ENCODE measurements at places on chromosomes 16 and 17. TPM values are rescaled to one million over a fixed set of nuclear protein-coding genes. Genes with fewer than 3 reads are reported as not detected.

Gene CCL16
- total RNA-seq, result not detected

Gene GAS7
- total RNA-seq, result 15.0 TPM

Gene TMEM204
- 9.2 TPM for total RNA-seq

Gene ABAT
- 8.6 TPM for total RNA-seq

Gene PRSS21
- total RNA-seq, result not detected

Measured in ovary (tissue), 10 donors.